Right ventricle myocardium inferior (tissue), 1 donor: ENCODE measurements at places on chromosomes 2 and 18. TPM values are rescaled to one million over a fixed set of nuclear protein-coding genes. Genes with fewer than 3 reads are reported as not detected.

DNA sequence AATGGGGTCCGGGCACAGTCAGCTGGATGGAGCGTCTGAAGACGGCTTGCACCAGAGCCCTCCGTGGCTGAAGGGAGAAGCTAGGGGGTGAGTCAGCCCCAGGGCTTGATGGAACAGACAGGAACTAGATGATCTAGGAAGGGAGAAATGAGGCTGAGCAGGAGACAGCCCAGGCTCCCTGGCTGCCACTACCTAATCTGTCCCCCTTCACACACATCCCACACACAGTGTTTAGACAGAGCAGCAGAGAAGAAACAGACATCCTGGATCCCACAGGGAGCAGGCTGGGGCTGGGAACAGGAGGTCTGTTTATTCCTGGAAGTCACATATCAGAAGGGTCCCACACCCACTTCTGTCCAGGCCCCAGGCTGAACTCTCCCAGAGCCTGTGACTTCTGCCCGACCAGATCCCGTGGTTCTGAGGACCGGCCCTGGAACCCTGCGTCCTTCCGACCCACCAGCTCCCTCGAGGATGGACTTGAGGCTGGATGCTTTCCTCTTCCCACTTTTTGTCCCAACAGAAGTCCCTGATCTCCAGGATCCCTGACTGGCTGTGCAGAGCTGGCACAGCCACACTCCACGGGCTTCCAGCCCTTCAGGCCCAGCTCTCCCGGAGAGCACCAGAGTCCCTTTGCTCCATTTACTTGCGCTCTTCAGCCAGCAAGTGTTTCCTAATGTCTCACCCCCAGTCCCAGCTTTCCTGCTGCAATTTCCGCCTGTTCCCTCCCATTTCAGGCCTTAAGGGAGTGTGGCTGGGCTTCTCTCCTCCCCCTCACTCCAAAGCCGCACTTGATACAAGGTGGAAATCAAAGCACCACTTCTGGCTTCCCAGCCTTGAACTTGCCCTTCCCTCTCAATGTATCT is 1.5 kb upstream of the GPBAR1 start:
- peak; percentile 85 for DNase-seq

Gene ZSWIM2
- total RNA-seq: not detected

Gene QPCT
- 1.7 TPM for total RNA-seq

DNA sequence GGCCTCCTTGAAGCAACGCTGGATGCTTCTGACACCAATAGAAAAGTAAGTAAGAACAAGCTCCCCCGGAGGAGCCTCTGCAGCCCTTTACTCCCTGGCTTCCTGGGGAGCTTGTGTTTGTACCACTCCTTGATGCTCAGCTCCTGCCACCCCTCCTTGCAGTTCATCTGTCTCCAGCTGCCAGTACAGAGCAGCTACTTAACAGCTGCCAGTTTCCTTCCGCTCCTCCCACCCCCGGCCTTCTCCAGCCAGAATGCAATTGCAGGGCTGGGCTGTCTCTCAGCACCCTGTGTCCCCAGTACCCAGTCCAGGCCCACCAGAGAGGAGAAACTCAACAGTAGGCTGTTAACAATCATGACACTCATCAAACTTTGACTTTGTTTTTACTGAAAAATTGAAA is 109.4 kb downstream of the AOX1 start:
- DNase-seq: peak; percentile 74

DNA sequence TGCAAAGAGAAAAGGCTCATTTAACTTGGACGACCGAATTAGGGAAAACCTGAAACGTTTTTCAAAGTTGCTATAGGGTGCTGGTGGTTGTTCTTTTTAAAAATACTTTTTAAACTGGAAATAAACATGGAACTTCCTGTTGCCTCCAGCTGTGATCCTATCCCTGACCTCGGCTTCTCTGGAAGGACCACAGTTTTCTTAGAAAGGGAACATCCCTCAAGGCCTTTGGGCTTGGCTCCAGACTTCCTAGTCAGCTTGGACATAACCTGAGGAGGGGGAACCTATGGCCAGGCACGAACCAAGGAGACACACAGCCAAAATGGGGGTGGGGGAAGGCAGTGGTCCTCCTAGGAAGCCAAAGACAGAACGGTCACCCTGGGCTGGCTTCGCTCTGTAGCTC is 57.7 kb downstream of the CENPO start:
- no peak for DNase-seq
